Suppressor macrophage treated with lipopolysaccharide for 4 hours (primary cell): ENCODE measurements at places on chromosomes 11 and 22.

GRCh38 chr11:110715541-110715940 is 3.3 kb upstream of the ARHGAP20 start:
- peak; percentile 48 for DNase-seq

GRCh38 chr11:280706-281485 is 2.7 kb downstream of the NLRP6 start:
- peak; percentile 27 for DNase-seq

- no peak for DNase-seq
Observed at GRCh38 chr11:30545507-30545906, 40.6 kb downstream of the MPPED2 start.

DNA sequence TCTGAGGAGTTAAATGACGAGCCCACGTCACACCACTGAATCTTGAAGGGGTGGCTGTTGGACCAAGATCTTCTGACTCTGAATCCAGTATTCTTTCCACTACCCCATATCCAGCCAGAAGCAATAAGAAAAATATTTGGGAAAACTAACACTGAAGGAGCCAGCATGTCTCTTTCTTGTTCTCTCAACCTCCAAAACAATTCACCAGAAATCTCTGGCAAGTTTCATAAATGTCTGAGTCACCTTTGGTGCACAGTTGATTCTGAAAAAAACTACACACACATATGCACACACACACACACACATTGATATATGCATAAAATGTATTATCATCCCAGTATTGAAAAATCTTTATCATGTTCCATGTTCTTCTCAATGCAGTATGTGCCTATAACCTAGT is 104.3 kb upstream of the BLID start:
- no peak for DNase-seq

- DNase-seq: no peak
Observed at GRCh38 chr22:30695351-30695851, 727 bp downstream of the OSBP2 start.

DNA sequence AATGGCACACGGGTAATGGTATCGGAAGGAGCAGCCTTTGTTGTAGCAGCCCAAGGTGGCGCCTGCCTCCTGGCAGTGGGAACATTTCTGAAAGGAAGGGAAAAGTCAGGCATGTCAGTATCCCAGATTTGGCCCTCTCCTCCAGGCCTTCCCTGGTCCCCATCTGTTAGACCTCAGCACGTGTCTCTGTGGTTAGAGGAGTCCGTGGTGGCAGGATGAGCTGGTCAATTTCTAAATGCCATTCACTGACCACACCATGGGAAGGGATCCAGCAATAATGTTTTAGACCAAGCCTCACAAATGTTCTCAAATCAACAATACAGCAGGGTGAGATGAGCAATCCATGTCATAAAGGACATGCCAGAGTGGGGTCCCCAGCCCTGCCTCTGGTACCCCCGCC is 49.0 kb upstream of the CYP2D6 start:
- no peak for DNase-seq

GRCh38 chr11:15159085-15159484 is 44.4 kb downstream of the INSC start:
- DNase-seq: no peak

GRCh38 chr11:23586173-23586572 is 725.9 kb upstream of the CCDC179 start:
- no peak for DNase-seq

GRCh38 chr22:48705917-48706605 is 1121.6 kb downstream of the BRD1 start:
- DNase-seq: no peak

- DNase-seq: no peak
Observed at GRCh38 chr11:117837791-117838190, 13.2 kb upstream of the FXYD2 start.

- DNase-seq: no peak
Observed at GRCh38 chr22:46596819-46597218, 23.4 kb upstream of the GRAMD4 start.

DNA sequence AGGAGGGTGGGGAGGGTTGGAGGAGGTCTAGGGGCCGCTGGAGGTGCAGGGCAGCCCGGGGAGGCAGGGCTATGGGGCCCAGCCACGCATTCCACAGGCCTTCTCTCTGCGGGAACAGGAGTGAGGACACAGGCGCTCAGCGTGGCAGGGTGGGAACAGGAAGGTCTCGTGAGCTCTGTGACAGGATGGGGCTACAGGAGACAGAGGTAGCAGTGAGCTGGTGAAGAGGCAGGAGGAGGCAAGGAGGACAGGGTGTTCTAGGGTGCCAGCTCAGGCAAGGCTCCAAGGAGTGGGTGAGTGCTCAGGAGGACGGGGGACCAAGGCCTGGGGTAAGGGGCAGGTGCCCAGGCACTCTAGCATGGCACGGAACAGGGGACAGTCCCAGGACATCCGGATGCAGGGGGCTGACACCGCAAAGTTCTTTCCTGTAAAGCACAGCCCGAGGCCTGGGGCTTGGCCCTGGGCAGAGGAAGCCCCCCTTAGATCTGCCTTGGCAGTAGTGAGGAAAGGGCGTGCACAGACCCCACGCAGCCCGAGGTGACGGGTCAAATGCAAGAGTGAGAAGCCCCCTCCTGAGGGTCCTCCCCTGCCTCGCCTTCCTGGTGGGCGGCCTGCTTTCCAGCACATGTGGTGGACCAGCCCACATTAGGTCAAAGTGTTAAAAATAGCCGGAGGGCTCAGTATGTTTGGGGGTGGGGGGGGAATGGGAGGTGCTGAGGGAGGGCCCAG is 4.7 kb upstream of the NEAT1 start:
- peak; percentile 66 for DNase-seq

DNA sequence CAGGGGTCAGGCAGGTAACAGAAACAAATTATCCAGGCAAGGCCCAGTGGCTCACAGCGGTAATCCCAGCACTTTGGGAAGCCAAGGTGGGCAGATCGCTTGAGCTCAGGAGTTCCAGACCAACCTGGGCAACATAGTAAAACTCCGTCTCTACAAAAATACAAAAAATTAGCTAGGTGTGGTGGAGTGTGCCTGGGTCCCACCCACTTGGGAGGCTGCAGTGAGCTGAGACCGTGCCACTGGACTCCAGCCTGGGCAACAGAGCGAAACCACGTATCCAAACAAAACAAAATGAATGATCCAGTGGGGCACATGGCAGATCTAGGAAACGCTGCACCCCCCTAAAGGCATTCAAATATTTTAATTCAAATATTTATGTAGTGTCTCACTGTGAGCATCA is 9.9 kb downstream of the NUMA1 start:
- no peak for DNase-seq

- DNase-seq: no peak
Observed at GRCh38 chr11:130477586-130478203, 29.2 kb downstream of the ADAMTS15 start.

DNA sequence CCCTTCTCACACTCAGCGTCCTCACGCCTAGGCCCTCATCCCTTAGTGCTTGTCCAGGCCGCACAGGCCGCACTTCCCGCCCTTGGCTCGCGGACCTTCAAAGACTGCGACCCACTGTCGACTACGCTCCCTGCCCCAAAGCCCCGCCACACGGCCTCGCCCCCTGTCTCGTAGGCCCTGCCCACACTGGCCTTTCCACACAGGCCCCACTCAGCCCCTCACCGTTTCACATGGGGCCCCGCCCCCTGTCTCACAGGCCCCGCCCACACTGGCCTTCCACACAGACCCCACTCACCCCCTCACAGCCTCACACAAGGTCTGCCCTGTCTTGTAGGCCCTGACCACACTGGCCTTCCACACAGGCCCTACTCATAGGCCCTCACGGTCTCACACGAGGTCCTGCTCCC is 11.0 kb downstream of the NRXN2 start:
- no peak for DNase-seq

DNA sequence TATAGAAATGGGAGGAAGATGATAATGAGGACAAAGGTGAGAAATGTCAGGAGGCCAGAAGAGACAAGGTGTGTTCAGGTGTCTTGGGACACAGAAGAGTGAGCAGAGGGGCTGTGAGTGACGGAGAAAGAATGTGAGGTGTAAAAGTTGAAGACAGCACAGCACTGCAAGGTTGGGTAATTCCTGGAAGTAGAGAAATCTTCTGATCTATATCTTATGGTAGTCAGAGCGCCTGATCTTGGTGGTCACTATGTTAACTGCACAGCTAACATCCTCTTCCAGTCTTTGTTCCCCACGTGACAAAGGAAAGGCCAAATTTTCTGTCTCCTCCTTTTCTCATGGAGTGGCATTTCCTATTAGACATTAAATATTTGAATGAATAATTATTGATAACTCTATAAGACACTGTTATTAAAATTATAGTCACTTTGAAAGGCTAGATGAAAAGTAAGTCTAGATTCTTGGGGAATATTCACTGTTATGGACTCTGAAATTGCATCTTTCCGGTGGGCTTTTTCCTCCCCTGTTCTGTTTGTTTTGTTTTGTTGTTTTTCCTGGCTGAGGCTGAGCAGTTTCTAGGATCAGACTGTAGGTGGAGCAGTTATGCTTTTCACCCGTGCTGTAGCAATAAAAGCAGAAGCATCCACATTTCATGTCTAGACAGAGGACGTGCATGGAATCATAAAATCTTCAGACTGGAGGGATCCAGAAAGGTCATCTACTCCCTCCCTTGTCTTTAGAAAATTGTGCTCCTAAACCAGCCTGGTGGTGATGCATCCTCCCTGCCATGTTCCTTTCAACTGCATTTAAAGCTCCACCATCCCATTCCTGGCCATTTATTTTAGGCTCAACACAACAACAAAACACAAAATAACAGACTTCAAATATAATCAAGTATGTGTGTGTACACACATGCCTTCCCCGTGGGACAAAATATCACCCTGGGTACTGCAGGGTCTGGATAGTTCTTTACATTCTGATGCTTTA is 26.6 kb downstream of the SC5D start:
- peak; percentile 76 for DNase-seq

GRCh38 chr11:63274776-63275175 is 31.4 kb upstream of the SLC22A25 start:
- DNase-seq: no peak

GRCh38 chr11:37107831-37108230 is 509.8 kb upstream of the RAG2 start:
- no peak for DNase-seq

DNA sequence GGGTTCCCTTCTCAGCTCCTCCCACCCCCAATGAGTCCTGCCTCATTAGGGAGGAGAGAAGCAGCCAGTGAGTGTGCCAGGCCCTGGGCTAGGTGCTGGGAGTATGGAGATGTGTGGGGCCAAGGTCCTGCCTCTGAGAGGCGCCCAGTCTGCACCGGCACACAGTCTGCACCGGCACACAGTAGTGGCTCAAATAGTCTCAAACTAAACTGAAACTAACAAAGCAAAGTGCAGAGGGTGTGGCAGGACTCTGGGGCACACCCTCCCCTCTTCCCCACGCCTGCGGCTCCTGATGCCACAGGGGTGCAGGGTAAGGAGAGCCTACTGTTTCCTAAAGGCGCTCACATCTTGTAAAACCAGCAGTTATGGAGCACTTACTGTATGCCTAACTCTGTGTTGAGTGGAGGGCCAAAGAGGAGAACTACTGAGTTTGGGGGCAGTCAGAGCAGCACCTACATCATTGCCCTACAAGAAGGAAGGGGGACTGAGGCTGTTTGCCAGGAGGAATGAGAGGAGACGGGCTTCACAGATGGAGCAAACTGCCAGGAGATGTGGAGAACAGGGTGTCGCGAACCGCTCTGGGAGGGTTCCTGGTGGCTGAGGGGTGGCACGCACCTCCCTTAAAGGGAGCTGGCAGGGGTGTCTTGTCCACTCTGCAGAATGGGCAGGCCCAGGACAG is 939 bp upstream of the SH3BP1 start:
- peak; percentile 37 for DNase-seq

- no peak for DNase-seq
Observed at GRCh38 chr11:73155102-73155501, 13.0 kb upstream of the FCHSD2 start.

DNA sequence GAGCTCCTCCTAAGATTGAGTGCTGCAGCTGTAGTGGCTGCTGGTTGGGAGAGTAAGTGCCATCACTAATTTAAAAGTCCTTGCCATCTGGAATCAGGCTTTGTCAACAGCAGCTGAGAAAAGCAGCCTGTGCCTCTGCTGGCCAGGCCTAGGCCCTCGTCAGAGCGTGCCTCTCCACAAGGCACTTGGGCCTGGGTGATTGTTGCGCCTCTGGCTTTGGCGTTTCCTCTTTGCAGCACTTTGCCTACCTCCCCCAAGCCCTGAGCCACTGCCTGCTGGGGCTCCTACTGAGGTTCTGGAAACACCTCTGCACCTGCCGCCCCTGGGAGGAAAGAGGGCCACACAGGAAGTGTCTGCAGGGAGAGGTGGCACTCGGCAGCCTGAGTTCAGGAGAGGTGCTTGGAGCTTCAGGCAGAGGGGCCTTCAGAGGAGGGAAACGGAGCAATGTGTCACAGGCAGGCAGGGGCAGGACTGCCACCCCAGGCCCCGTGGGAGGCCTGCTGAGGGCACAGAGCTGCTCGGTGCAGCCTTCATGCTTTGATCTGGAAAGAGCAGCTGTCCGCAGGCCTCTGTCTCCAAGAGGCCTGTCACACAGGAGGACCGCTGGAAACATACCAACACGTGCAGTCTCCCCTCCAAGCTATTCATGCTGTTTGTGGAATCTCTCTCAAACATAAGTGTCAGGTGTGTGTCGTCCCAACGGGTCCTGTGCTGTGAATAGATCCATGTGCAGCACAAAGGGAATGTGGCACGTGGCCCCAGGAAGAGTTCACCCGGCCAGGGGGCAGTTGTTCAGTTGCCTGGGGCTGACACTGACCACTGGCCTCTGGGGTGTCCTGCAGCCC is 61.5 kb upstream of the EMID1 start:
- no peak for DNase-seq

DNA sequence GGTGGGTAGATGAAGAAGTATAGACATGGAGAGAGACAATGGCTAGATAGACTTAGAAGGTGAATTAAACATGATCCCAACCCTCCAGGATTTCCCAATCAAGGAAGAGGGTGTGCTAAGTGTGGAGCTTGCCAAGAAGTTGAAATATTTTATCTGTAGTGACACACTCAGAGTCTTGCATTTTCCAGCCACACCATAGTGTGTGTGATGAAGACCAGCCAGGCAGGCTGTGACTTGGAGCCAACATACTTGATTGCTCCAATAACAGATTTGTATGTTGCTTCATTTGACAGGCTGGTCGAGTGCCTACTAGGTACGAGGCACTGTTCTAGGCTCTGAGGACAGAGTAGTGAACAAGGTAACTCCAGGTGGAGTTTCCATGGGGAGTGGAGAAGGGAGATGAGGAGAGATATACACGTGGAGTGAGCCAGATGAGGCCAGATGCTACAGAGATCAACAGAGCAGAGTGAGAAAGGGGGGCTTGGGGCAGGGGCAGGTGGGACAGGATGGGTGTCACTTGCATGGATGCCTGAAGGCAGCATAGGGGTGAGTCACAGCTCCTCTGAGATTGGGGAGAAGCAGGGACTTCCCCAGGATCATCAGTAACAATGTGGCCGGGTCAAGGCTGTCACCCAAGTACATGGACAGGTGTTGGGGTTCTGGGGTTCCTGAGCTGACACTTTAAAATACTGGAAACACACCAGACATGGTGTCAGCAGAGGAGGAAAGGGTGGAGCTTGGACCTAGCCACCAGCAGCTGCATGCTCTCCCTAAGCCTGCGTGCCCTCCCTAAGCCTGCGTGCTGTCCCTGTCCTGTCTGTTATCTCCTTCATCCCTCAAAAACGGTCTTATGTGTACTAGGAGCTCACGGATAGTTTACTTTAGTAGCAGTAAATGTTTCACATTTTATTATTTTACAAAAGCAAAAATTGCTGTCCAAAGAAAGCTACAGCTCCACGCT is 23.6 kb downstream of the PDGFB start:
- DNase-seq: no peak
